Stimulated activated CD4-positive, alpha-beta T cell treated with anti-CD3 and anti-CD28 coated beads, Interleukin-1b, Interleukin-23, amount 100 ng/mL, for 1 hour (primary cell): ENCODE measurements at places on chromosomes 1 and 21.
A peak's percentile ranks its signal among the peaks of the same experiment; 100 is the strongest.

DNA sequence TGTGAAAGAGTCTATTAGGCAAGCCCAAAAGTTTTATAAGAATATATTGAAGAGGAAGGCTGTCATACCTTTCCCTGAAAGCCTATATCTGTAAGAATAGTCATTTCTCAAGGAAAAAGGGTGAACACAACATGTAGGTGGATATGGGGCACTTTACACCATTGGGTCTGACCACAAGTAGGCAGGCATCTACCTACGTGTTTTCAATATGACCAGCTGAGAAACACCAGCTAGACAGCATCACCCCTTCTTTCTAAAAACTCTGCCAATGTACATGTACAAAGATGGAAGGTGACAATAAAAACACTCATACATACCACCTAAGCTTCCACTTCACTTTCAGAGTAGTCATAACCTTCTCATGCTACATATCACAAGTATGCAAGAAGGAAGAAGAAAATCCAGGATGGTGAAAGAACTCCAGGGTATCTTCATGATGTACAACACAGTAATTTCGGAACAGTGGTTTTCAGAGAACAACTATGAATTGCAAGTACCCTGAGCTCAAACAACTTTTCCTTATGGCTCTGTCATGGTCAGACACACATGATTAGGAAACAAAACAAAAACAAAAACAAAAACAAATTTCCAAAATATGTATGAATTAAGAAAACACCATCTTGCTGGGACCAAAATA lies 98.5 kb upstream of the ADGRL2 start:
- no peak for DNase-seq

DNA sequence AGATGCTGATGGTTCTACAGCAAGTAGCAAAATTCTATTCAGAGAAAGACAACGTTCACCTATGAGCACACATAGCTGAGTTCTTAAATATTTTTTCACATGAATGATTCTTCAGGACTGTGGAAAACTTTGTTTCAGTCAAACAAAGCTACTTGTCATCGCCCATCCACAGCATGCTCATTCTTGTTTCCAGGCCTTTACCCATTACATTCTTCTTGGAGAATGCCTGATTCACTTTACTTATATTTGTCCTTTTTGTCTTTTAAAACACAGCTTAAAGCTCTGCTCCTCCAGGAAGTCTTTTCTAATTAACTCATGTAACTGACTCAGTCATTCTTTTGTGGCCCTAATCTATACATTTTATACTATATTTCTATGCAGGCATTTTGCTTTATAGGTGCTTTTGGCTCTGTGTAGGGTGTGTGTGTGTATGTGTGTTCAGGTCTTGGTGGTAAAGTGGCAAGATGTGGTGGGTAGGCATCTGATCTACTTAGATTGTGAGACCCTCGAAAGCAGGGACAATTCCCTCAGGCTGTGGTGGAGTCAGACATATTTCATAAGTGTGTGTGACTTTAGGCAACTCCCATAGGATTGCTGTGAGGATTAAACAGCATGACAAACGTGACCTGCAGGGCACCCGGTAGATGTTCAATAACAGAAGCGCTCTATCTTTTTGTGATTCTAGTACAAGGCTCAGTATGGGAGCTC lies 11.8 kb upstream of the MARK1 start:
- no peak for DNase-seq

- no peak for DNase-seq
These were observed 2247.0 kb downstream of the NCAM2 start for GRCh38 chr21:23245255-23245654.

DNA sequence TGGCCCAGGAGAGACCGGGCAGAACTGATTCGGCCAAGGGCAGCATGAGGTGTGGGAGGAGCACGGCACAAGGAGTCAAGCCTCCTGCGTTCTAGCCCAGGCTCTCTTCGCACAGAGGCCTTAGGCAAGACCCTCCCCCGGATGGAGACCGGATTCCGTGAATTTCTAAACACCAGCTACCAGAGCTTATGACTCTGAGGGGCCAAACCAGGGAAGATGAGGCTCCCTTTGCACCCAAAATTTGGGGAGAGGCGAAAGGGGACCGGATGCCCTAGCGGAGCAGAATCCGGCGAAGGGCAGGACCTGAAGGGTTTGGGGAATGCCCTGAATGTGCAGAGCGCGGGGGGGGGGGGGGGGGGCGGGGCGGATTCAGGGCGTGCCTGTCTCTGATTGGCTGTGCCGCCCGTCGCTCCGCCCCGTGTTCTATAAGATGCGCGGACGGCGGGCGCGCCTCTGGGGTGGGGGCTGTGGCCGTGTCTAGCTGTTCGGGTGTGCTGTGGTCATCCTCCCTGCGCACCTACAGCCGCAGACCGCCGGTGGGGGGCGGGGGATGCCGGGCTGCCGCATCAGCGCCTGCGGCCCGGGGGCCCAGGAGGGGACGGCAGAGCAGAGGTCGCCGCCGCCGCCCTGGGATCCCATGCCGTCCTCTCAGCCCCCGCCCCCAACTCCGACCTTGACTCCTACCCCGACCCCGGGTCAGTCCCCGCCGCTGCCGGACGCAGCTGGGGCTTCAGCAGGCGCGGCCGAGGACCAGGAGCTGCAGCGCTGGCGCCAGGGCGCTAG lies at the start of gene TRNP1:
TRNP1 (plus strand) TSS at position 456 of the 783 bp plus-strand sequence; CDS start at position 551, 95 bp downstream.
- peak; percentile 21 for DNase-seq

DNA sequence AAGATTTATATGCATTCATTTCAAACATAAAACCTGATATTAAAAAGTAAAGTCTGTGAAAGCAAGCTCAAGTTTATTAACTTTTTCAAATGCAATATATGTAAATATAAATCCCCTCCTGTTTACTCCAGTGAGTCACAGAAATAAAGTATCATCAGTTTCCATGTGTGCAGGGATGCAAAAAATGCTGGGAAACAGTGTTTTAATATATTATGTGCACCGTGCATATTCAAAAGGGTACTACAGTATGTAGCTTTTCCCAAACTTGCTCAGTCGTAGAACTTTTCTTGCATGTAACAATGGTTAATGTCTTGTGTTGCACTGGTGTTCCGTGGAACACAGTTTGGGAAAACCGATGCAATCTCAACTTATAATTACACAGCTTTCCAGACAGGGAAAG lies 60.7 kb downstream of the CCDC185 start:
- no peak for DNase-seq

DNA sequence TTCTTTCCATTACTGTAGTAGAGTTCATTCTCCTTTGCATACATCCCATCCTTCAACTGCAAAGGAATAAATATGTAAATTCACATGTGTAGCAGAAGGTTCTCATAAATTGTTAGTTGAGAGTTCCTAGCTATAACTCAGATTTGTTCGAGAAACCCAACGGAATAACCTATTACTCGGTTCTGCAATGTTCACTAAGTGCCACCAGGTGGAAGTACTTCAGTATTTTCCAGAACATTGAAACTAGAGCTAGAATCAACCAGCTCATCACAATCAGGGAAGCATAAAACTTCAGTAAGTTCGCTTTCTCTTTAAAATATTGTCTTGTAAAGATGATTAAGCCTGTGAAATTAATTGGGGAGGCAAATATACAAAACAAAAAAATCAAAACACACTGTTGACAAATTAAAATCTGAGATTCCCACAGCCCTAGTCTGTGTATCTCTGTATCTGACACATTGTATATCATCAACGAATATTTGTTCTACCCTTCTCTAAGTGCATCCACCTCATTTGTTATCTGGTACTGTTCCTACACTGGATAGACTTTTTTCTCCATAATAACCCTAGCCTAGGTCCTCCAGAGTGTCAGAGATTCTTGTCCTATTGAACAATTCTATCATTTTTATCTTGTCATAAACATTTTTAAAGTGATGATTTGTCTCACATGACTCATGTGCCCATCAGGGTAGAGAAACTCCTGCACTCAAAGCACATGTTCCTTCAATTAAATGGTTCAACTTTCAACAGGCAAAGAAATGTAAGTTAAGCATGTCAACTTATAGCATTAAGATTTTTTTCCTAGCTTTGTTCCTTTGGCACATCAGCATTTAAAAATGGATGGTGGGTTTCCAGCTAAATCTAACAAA lies 31.9 kb downstream of the MROH9 start:
- no peak for DNase-seq

GRCh38 chr21:45283035-45283610 lies 4.6 kb downstream of the POFUT2 start:
- no peak for DNase-seq

DNA sequence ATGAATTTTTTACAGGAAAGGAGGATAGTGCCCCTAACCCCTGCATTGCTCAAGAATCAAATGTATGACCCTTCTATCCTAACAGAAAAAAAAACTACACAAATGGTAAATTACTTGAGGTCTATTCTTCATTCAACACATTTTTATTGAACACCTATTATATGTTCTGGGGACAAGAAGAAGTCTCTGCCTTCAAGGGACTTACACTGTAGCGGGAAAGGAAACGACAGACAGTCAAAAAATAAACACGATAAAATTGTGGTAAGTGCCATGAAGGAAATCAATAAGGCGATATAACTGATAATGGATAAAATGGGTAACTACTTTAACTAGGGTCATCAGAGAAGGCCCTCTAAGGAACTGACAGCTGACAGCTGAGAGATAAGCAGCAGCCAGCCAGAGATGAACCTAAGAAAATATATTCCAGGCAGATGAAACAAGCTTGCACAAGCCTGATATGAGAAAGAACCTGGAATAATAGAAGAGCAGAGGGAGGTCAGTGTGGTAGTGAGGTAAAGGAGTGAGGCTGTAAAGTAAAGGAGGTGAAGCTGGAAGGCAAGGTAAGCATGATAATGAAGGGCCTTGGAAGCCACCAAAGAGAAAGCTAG lies 66.4 kb downstream of the PHTF1 start:
- no peak for DNase-seq

GRCh38 chr1:168443899-168444298 lies 99.9 kb downstream of the XCL2 start:
- DNase-seq = no peak

GRCh38 chr1:46581681-46582455 lies 22.2 kb downstream of the MKNK1 start:
- DNase-seq = no peak

DNA sequence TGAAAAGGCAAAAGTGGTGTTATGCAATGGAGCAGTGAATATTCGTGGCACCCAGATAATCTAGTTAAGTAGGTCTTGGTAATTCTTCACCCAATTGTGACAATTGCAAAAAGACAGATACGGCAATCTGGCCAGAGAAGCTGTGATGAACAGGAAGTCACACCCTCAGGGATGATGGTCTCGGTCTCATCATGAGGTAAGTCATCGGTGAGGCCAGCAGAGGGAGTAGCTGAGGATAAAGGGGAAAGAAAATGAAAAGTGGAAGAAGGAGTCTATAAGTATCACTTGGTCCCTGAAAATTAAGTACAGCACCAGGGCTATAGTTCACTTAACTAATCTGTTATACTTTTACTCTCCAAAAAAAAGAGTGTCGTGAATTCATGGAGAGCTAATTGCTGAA lies 258.8 kb upstream of the NCAM2 start:
- no peak for DNase-seq

DNA sequence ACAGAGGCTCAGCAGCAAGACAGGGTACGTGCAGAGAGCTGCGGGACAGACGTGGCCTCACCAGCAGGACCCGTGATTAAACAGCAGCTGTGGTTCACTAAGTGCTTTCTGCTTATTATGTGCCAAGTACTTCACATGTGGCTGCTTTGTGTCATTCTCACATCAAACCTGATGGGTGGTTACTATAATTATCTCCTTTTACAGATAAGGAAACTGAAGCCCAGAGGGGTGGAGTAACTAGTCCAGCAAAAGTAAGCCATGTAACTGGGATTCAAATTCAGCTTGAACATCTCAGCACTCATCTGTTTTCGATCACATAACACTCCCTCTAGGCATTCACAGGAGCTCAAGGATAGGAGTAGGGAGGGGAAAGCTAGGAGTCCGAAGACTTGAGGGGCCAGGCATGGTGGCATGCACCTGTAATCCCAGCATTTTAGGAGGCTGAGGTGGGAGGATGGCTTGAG lies 50.8 kb upstream of the CLIC4 start:
- DNase-seq = no peak

DNA sequence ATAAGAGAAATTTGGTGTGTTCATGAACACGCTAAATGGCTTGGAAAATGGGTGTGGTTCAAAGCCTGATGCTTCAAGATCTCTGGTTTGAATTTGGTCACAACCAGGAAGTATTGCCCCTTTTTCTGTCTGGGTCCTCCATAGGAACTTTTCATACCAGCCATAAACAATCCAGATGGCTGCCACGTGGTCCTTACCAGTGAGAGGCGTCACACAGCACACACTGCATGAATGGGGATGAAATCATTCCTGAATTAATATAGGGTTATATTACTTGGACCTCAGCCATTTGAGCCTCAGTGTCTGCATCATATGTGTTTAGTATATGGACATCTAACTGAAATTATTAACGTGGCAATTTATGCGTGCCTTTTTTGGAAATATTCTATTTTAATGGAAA lies 64.0 kb downstream of the PRRX1 start:
- DNase-seq = no peak
